ENCODE measurements at places on chromosomes 4 and X. TPM values are rescaled to one million over a fixed set of nuclear protein-coding genes. Genes with fewer than 3 reads are reported as not detected.

The TMEM271 gene
- not detected for polyA plus RNA-seq

The FGF13 gene
- 98.3 TPM for polyA plus RNA-seq

The TXK gene
- polyA plus RNA-seq = 0.38 TPM

The CENPVL1 gene
- polyA plus RNA-seq = not detected

The HSD17B13 gene
- 0.67 TPM for polyA plus RNA-seq

The MAGEC1 gene
- polyA plus RNA-seq = not detected

The FAM156A gene
- 21.0 TPM for polyA plus RNA-seq

The UCP1 gene
- not detected for polyA plus RNA-seq

The ASMT gene
- not detected for polyA plus RNA-seq

The GPRIN3 gene
- polyA plus RNA-seq = 2.4 TPM

The PNMA6F gene
- not detected for polyA plus RNA-seq

The NEUROG2 gene
- not detected for polyA plus RNA-seq

The TBX22 gene
- 0.08 TPM for polyA plus RNA-seq

The ATP2B3 gene
- 0.68 TPM for polyA plus RNA-seq

The TRIML2 gene
- polyA plus RNA-seq = not detected

The CCNB3 gene
- polyA plus RNA-seq = 0.74 TPM

The DIPK2B gene
- 23.8 TPM for polyA plus RNA-seq

The PCDH10 gene
- 0.87 TPM for polyA plus RNA-seq

The GAGE1 gene
- not detected for polyA plus RNA-seq

The NMU gene
- polyA plus RNA-seq = 2.2 TPM

The XKRX gene
- polyA plus RNA-seq = 0.11 TPM

All from muscle of back (tissue), 13 donors.